Stimulated activated CD8-positive, alpha-beta memory T cell treated with anti-CD3 and anti-CD28 coated beads, Interleukin-4, amount 100 ng/mL, for 48 hours (primary cell): ENCODE measurements at places on chromosomes 7 and 10.

GRCh38 chr7:132614428-132615318 lies 38.4 kb upstream of the PLXNA4 start:
- no peak for DNase-seq

DNA sequence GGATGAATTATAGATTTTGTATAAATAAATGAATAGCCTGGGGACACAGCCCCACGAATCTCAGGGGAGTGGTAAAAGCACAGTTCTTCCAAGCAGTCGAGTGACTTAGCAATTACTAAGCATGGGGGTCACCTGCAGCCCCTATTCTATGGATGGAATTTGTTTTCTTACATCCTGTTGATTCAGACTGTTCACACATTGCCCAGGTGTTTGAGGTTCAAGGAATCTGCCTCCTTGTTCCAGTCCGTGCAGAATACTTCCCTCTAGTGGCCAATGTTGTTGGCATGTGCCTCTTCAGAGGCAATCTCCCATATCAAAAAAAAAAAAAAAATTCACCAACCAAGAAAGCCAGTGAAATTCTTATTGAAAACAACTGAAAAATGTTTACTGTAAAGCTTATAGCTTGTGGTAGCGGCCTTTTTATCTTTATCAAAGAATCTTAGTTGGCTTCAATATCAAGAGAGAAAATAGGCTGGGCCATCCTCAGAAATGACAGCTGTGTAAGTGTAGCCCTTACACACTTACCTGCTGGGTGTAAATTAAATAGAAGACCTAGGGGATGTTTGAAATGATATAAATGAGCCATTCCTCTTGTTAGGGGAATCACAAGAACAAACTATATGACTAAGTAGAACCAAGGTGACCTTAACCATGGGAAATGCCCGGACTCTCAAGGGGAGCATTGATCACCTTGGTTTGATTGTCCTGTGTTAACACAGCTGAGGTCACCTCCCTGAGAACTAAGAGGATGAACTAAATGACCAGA lies 7.8 kb downstream of the LIPM start:
- DNase-seq, result no peak

DNA sequence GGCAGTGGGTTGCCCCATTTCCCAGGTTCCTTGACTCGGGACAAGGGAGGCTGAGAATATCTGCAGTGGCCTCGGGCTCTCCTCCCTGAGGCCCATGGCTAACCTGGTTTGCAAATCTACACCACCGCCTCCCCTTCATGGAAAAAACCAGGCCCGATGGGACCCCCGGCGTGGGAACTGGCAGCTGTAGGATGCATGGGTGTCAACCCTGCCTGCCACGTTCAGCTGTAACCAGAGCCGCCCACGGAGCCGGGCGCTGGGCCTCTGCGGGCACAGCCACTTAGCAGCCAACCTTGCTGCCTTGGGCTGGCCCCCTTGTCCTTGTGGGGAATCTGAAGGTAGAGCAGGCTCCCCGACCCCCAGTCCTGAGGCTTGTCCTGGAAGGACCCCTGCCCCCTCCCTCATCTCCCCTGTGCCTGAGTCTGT lies 1.6 kb downstream of the PWWP2B start:
- no peak for DNase-seq

DNA sequence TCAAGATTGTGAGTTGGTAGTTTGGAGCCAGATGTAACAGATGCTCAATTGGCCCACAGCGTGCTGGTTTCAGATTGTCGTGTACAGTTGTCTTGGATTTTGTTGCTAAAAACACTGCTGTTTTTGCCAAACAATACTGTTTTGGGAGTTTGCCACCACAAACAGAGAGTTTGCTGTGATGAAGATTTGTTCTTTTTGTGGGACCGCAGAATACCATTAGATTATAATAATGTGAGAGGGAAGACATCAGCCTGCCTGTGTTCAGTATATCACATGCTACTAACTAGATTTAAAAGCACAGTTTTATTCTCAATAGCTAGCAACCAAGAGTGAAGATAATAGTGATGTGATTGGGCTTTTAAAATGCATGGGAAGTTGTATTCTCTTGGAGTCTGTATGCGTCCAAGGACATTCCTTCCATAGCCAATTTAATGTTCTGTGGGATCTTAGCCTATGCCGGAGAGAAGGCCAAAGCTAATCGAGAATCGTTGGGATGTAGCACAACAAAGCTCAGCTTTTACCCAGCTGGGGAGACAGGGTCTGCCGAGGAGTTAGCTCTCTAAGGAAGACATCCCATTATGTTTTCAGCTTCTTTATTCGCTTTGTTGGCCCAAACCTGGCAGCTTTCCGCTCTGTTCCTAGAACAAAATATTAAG lies 18.7 kb upstream of the ITGA8 start:
- DNase-seq, result no peak

DNA sequence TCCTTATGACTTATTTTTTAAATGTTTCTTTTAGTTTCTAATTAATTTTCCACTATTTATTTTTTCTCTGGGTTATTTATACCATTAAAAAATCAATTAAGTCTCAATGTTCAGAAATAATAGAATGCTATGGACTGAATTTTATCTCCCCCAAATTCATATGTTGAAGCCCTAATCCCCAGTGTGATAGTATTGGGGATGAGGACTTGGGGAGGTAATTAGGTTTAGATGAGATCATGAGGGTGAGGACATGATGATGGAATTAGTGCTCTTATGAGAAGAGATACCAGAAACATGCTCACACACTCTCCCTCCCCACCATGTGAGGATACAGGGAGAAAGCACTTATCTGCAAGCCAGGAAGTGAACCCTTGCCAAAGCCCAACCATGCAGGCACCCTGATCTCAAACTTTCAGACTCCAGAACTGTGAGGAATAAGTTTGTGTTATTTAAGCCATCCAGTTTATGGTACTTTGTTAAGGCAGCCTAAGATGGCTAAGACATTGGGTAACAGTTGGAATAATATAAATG lies 202.6 kb downstream of the MDFIC start:
- DNase-seq, result no peak

GRCh38 chr7:95840953-95841950 lies 68.9 kb downstream of the DYNC1I1 start:
- no peak for DNase-seq

- no peak for DNase-seq
Observed at GRCh38 chr10:104734433-104734832, 93.3 kb downstream of the SORCS3 start.

- no peak for DNase-seq
Observed at GRCh38 chr7:27156508-27156898, at the start of gene HOXA7. TSS of gene HOXA7 (minus strand) at chr7:27156675. CDS start at chr7:27156545, 130 bp downstream.

DNA sequence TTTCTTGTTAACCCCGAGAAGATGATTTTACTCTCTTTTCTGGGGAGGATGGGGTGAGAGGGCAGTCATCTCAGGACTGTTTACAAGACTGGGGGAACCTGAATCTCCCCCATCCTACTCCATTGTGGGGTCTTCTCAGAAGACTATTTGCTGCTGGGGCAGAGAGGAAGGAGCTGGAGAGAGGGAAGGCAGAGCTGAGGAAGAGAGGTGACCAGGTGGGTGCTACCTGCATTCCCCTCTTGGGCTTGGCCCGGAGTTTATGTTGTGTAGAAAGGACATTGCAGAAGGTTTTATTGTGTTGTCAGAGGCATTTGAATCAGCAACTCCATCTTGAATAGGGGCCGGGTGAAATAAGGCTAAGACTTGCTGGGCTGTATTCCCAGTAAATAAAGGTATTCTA lies 247.1 kb upstream of the GALNT17 start:
- no peak for DNase-seq

GRCh38 chr10:78021201-78021600 lies 8.1 kb downstream of the POLR3A start:
- no peak for DNase-seq

GRCh38 chr7:16223963-16224707 lies 197.2 kb downstream of the CRPPA start:
- peak; percentile 49 for DNase-seq

DNA sequence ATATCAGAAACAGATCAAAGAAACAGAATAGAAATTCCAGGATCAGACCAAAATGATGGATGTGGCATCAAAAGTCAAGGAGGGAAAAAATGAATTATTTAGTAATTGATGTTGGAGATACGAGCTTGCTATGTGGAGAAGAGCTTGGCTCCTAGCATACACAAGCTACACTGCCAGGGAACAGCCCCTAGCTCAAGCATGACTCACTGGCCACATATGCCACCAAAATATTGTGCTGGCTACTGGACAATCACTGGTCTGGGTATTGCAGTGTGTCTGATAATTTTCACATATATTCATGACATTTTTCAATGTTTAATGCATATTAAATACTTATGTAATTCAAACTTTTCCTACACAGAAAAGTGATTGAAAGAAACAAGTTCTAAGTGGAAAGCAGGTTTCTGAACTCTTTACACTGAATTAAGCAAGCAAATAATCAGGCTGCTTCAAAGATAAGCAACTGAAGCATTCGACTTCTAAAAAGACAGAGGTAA lies 59.3 kb downstream of the OAT start:
- DNase-seq, result no peak

- DNase-seq, result no peak
Observed at GRCh38 chr10:70563230-70563629, 39.3 kb downstream of the PRF1 start.

DNA sequence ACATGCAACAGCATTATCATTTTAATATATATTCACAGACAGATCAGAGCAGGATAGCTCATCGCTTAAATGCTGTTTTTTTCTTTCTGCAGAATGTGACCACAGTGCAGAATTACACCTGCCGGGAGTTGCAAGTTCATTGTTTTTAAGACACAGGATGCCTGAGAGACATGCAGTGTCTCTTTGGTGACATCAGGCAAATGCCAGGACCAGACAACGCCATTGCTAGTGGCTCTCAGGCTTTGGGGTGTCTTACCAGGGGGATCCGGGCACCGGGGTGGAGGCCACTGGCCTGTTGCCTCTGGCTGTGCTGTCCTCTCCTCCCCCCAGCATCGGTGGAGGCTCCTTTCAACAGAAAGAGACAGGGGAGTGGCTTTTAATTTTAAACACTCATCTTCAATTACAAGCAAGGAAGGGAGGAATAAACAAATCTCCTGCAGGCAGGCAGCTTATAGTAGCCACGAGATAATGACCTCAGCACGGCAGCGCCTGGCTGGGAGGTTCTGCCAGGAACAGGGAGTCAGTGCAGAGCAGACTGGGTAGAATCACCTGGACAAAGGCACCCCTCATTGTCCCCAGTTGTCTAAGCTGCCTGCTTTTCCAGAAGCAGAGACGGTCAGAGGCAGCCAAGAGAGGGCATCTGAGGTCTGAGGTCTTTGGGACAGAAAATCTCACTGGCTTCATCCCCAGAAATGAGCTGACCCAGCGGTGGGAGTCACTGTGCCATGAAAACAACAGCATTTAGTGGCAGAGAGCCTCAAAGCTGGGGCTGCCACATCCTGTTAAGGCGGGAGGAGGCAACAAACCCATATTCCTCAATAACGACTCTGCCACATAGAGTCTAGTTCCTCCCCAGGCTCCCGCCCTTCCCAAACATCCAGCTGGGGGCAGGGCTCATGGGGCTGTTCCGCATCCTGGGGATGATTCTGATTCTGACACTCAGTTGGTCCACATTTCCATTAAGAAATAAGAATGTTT lies 148.4 kb downstream of the TCERG1L start:
- no peak for DNase-seq

DNA sequence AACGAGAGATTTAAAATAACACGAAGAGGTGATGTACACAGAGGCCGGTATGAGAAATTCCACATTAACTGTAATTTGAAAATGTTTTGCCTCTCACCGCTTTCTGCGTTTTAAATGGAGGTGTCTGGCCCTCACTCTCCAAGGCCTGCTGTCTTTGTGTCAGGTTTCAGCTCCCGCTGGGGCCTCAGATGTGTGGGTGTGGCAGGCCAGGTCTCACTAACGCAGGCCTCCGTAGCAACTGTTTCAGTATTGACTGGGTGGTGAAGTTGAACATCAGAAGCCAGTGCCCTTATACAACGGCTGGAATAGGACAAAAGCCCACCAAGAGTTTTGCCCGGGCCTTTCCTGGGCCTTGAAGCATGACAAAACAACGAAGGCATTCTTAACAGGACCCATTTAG lies 303.1 kb downstream of the ADARB2 start:
- no peak for DNase-seq

DNA sequence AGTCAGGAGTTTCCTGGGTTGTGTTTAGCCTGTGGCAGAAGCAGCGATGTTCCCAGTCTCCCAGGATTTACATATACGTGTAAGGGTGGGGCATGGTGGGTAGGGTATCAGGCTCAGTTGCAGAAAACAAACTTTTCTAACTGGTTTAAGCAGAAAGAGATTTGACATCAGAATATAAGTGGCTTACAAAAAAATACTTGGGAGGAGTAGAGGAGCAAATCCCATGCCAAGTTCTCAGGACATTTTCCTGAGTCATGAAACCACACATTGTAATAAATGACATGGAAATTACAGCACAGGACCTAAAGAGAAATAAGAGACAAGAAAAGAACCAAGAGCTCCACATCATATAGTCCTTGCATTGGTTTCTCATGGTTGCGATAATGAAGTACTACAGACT lies 26.2 kb upstream of the FRMD4A start:
- DNase-seq, result no peak

GRCh38 chr10:42380926-42381547 lies 257.3 kb downstream of the ZNF33B start:
- DNase-seq, result no peak

DNA sequence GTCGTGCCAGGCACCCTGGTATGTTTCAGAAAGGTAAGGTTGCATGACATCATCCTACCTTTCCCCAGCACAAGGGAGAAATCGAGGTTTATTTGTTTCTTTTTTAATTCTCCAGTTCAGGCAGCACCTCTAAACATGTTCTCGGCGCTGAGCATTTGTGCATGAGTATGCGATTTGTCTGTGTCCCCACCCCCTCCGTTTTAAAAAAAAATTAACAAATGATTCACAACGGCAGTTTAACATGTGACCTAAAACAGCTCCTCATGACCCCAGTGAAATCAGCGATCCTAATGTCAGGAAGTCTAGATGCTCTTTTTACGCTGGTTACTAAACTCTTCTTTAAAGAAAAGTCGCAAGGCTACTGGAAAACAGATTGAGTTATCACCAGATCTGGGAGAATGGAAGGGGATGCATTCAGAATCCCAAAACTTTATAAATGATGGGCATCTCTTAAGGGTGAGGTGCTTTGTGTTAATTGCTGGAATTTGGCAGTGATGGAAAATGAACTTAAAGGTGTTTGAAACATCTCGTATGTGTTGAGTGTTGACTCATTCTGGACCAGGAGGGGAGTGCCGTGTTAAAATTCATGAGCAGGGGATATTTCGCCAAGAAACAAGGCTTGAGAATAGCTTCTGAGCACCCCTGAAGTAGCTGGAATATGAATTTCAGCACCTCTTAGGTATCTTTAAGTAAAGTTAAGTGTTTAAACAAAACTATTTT lies 106.8 kb upstream of the PDCD4 start:
- no peak for DNase-seq

- DNase-seq, result no peak
Observed at GRCh38 chr10:114504769-114505579, 100.7 kb upstream of the AFAP1L2 start.
